ENCODE measurements at places on chromosomes 16 and 17.

DNA sequence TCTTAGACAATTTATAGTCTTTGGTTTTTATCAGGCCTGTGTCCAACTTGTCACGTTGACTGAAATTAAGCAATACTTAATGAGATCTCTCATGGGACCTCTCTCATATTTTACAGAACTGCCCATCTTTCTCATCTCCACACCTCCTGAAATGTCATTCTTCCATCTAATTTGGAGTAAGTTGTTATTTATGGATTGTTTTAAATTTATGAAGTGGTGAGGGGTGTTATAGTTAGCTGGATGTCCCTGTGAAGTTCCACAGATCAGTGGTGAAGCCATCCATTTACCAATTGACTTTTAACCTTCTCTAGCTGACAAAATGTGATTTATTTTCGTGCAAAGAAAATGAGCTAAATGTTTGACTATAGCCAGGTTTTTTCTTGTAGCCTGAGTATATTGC is 824.9 kb downstream of the KCNJ2 start:
- no peak for DNase-seq

GRCh38 chr17:69578385-69578936 is 164.0 kb downstream of the MAP2K6 start:
- no peak for DNase-seq

- DNase-seq = no peak
Measured at GRCh38 chr16:27406511-27407128, 4.6 kb downstream of the IL21R start.

DNA sequence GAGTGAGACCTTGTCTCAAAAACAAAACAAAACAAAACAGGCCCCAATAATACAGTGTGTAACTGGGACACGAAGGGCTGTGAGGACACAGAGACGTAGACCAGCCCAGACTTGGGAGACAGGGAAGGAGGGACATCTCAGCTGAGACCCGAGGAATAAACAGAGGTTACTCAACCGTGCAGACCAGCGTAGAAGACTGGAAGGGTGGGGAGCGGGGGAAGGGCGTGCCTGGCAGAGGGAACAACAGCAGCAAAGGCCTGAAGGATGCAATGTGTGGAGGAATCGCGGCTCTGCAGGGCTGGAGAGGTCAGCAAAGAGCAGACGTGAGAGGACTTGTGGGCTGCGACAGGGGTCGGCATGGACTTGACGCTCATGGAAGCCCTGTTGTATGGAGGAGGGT is 11.6 kb upstream of the CES4A start:
- DNase-seq = no peak

DNA sequence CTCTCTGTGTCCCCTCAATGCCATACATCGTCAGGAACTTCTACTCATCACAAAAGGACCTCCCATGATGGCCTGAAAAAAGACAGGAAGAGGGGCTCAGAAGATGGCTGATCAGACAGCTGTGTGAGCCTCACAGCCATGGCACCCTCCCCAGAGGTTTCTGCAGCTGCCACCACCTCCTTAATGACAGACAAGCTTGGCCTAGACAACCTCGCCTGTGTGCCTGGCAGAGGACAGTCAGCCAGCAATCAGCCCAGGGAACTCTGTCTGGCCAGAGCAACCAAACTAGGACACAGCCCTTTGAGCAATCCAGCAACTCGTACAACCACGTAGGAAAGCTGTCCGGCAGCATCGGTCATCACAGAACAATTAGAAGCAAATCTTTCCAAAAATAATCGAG is 54.2 kb upstream of the MED9 start:
- no peak for DNase-seq

- DNase-seq = no peak
Measured at GRCh38 chr17:61289408-61290385, 109.9 kb upstream of the TBX2 start.

DNA sequence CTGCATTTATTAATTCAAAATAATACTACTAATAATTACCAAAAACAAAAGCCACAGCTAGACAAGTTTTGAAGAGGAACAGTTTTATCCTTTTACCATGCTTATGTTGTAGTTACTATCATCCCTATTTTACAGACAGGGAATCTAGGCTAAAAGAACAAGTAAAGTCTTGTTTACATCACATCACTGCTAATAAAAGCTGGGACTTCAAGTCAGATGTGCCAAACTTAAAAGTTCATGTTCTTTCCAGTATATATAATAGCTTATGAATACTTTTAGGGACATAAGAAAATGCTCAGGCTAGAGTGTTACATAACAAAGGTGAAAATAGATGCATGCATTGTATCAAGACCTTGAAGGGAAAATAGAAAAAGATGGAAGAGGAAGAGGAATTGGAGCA is 234.2 kb downstream of the CDH11 start:
- DNase-seq = no peak

Data from fibroblast of upper back skin (primary cell).